ENCODE measurements at places on chromosomes 13 and 19.

DNA sequence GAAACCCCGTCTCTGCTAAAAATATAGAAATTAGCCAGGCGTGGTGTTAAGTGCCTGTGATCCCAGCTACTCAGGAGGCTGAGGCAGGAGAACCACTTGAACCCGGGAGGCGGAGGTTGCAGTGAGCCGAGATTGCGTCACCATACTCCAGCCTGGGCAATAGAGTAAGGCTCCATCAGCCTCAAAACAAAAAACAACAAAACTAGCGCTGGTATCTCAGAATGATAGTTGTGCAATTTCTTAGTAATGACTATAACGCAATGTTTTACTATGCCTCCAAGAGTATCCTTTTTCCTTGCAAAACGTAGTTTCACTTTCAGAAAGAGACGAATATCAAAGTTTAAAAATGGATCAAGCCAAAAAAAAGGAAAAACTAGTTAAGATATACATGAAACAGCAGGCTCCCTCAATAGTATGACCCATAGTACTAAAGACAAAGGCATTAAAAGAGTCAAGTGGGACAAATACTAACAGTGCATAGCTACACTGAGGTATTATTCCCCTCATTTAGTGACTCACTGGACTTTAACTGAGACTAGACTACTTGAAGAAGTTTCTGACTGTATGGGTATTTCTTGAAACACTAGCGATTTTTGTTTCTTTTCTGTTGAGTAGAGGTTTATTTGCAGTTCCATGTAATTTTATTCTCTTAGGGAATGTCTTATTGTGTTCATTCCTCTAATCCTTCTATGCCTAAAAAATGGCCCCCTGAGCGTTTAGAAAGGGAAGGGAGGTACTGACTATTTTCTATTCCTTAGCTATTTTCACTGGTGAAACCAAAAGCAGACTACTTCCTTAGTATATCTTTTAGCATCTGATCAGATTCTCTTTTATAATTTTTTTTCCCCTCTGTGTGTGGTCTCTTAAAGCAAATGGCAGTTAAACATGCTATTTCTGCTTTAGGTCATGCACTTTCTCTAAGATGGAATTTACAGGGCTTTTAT, 10.4 kb upstream of the ITM2B start:
- no peak for DNase-seq

- DNase-seq = no peak
Measured at GRCh38 chr19:13082192-13083007, 20.3 kb downstream of the LYL1 start.

GRCh38 chr19:17555929-17556813, 722 bp downstream of the COLGALT1 start:
- no peak for DNase-seq

DNA sequence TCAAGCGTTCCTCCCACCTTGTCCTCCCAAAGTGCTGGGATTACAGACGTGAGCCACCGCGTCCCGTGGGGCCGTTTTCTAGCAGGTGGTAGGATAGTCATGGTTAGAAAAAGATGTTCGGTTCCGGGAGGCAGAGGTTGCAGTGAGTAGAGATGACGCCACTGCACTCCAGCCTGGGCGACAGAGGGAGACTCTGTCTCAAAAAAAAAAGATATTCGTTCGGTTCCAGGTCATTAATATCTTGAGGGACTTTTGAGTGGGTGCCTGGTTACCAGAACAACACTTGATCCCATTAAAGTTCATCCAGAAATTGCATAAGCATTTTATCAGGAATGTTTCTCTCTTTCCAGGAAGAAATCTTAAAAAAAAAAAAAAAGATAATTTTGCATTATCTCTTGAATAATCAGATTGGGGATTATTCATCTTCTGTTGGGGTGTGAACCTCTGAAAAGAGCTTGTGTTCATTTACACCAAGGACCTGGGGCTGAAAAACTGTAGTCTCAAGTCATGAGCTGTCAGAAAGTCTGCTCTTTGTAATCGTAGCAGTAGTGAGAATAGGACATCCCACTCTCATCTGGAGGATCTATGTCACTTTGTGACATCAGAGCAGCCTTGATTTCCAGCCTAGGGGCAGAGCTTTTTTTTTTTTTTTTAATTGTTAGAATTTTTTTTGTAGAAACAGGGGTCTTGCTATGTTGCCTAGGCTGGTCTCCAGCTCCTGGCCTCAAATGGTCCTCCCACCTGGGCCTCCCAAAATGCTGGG, 1.0 kb upstream of the ETHE1 start:
- no peak for DNase-seq

- no peak for DNase-seq
Measured at GRCh38 chr19:45404557-45405434, at the start of gene PPP1R13L. PPP1R13L (minus strand) TSS chr19:45405069; CDS start chr19:45398318, 6,751 bp downstream.

All from stimulated activated CD8-positive, alpha-beta memory T cell treated with anti-CD3 and anti-CD28 coated beads, Interleukin-4, amount 100 ng/mL, for 1 hour (primary cell).